ENCODE measurements at places on chromosomes 16 and 17.

DNA sequence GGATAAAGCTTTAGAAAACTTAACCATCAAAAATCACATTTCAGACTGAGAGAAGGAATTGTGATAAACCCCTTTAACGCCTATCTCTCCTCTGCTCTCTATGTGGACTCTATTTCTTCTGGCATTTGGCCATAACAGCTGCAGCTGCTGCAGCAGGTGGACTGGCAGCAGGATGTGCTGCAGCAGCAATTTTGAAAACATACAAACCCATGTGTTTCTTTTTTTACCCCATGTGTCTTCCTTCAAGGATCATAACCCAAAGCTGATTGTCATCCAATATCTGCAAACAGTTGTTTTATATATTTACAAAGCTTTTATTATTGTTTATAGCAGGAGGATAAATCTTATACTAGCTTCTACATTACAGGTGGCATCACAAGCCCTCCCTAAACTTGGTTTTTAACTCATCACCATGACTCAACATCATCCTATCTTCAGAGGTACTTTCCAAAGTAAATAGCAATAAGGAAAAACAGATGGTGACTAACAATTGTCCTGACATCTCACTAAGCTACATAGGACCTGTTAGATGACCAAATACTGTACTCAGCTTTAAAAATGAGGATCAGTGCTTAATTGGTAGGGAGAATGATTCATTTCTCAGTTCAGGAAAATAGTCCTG lies 14.5 kb upstream of the KRTAP9-2 start:
- DNase-seq: no peak

DNA sequence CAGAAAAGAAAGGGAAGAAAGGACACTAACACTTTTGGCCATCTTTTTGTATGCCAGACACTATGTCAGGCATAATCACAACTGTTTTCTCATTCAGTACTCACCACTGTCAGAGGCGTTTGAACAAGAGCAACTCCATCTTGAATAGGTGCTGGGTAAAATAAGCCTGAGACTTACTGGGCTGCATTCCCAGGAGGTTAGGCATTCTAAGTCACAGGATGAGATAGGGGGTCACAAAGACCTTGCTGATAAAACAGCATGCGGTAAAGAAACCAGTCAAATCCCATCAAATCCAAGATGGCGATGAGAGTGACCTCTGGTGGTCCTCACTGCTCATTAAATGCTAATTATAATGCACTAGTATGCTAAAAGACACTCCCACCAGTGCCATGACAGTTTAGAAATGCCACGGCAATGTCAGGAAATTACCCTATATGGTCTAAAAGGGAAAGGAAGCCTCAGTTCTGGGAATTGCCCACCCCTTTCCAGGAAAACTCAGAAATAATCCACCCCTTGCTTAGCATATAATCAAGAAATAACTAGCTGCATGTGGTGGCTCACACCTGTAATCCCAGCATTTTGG lies 14.9 kb upstream of the LYRM9 start:
- DNase-seq: no peak

- DNase-seq: no peak
These were observed 2.3 kb upstream of the CHST6 start for GRCh38 chr16:75497558-75497957.

GRCh38 chr17:17866897-17867296 lies 30.1 kb upstream of the SREBF1 start:
- DNase-seq: no peak

DNA sequence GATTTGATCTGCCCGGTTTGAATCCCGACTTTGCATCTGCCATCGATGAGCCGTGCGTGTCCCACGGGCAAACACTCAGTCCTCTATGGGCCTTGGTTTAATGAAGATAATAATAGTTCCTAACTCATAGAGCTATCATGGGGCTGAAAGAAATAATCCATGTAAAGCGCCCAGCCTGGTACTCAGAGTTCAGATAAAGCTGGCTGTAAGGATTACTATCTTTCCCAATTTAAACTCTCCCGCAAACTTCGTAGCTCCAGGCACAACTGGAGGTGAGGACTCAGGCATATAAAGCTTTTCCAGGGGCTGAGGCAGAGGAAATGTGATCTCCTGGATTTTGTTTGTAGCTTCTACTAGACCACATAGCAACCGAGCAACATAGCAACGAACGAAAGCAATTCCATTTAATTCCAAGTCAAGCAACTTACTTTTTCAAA lies 16.3 kb downstream of the ALOX15 start:
- DNase-seq: no peak

GRCh38 chr17:40922239-40922638 lies 15.2 kb downstream of the KRT23 start:
- no peak for DNase-seq

DNA sequence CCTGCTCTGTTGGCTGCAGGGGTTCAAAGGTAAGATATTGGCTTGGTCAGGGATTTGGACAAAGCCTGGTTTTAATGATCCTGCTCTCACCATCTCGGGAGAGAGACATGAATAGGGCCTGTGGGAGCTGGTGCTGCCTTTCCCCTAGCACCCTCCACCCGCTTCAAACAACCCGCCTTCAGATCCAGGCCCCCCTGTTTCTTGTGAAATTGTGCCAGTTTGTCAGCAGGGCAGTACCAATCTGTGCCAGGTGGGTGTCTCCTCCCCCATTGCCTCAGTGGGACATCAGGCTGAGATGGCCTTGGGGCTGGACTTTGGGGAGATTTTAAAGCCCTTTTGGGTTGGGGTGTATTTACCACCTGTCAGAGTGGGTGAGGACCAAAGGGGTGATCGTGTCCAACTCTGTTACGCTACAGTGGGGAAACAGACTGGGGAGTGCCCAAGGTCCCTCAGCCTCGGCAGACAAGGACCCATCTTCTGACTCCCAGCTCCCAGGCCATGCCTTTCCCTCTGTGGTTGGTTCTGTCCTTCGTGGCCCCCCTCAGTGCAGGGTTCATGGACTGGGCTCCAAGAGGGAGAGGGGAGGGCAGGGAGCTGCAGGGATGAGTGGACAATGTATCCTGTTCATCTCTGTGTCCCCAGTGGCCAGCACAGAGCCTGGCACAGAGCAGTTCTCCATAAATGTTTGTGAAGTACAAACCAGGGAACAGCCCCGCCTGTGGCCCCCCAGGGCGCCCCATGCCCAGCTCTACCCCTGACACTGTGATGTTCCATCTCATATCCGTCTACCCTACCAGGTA lies 3.3 kb downstream of the ARHGAP23 start:
- no peak for DNase-seq

GRCh38 chr17:78356101-78356713 lies 3.7 kb downstream of the SOCS3 start:
- DNase-seq: peak; percentile 96
